BJ (cell line): ENCODE measurements at places on chromosomes 3 and 15.
A peak's percentile ranks its signal among the peaks of the same experiment; 100 is the strongest.

- DNase-seq: no peak
Measured at GRCh38 chr15:77907824-77908751, 169.4 kb downstream of the TBC1D2B start.

DNA sequence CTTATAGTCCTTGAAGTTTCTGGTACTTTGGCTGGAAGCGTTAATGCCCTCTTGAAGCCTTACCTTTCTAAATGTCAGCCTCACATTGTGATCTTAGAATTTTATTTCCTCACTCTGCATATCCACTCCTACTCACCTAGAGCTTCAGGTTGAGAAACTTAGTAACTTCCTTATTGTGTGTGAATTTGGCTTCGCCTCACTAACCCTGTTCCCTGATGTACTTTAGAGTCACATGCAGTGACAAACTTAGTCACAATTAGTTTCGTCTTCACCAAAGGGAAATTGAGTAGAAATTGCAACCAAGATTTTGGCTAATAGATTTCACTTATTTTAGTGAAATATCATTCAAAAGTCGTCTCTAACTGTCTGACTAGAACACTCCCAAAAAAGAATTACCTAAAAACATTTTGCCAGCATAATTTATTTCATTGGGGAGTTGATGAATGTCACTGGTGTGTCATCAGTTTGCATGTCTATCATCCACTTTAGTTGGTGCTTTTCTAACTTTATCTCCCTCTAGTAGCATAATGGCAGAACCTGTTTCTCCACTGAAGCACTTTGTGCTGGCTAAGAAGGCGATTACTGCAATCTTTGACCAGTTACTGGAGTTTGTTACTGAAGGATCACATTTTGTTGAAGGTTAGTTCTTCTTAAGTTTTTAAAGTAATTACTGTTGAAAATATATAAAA, 960 bp downstream of the MFN1 start:
- no peak for DNase-seq

DNA sequence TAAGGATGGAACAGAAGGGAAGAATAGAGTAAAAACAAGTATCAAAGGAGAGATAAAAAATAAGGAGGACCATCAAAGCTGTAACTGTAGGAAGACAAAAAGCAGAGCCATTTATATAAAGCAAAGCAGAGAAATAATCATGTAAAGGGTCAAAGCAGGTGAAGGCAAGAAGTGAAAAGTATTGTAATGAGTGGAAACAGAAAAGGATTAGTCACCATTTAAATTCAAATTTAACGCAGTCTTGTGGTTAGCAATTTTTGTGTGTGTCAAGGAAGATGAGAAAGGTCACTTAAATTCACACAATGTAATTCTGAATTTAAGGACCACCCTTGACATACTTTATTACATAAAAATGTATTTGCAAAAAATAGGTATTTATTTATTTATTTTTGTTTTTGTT, 567.8 kb downstream of the ROBO1 start:
- no peak for DNase-seq

- DNase-seq: peak; percentile 93
Measured at GRCh38 chr3:143135150-143135549, 15.6 kb downstream of the CHST2 start.

GRCh38 chr3:38005076-38006020, 14.8 kb downstream of the VILL start:
- DNase-seq: no peak
